RPMI7951 (cell line): ENCODE measurements at places on chromosomes 1 and 21. TPM values are rescaled to one million over a fixed set of nuclear protein-coding genes. Genes with fewer than 3 reads are reported as not detected.

S100A2 gene
- total RNA-seq, result 9.0 and 11.2 TPM in 2 replicates

BCL2L15 gene
- not detected in 2 replicates for total RNA-seq

ZFP69B gene
- 2.8 and 3.1 TPM in 2 replicates for total RNA-seq

TNFAIP8L2 gene
- total RNA-seq, result not detected in 2 replicates

SYTL1 gene
- 0.12 TPM in 1 of 2 replicates, not detected in the other for total RNA-seq

IGSF21 gene
- total RNA-seq, result not detected in 2 replicates

IQGAP3 gene
- 32.8 and 35.5 TPM in 2 replicates for total RNA-seq

MMEL1 gene
- 2.8 TPM in 1 of 2 replicates, not detected in the other for total RNA-seq

S100A7 gene
- total RNA-seq, result not detected in 2 replicates
